ENCODE measurements at places on chromosomes 1 and 21.
A peak's percentile ranks its signal among the peaks of the same experiment; 100 is the strongest.

- no peak for DNase-seq
Observed at GRCh38 chr1:6917067-6917466, 131.8 kb downstream of the CAMTA1 start.

DNA sequence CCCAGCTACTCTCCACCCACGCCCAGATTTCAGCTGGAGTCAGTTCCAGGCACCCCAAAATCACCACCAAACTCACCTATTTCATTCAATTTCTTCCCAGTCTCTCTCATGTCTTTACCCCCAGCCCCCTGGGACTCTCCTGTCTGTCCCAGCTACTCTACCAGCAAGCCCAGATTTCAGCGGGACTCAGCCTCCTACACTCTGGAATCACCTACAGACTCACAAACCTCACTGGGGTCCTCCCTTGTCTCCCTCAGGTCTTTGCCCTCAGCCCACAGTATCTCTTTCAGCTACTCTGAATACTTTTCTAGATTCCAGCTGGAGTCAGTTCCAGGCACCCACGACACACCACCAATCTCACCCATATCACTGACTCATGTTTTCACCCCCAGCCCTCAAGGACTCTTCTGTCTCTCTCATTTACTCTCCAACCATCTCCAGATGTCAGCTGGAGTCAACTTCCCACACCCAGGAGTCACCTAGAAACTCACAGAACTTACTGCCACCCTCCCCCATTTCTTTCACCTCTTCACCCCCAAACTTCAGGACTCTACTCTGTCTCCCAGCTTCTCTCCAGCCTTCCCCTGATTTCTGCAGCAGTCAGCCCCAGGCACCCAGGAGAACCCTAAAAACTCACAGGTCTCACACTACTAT is 1529.3 kb upstream of the TPTE start:
- DNase-seq, result no peak

GRCh38 chr21:31862078-31862477 is 10.7 kb upstream of the HUNK start:
- no peak for DNase-seq

DNA sequence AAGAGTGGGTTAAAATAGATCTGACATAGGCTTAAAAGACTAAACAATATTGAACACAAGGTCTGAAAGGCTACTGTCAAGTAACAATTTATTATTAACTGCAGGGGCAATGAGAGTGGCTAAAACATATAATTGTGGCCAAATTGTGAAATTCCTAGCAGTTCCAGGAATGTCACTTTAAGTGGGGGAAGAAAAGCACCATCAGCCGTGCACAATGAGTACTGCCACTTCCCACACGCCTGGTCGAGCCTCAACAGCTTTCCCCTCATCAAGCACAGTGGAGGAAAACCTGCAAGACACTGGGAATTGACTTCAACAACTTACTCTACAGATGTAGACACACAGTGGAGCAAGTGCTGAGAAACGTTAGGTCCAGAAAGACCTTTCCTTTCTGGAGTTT is 16.4 kb downstream of the TFB2M start:
- DNase-seq, result no peak

DNA sequence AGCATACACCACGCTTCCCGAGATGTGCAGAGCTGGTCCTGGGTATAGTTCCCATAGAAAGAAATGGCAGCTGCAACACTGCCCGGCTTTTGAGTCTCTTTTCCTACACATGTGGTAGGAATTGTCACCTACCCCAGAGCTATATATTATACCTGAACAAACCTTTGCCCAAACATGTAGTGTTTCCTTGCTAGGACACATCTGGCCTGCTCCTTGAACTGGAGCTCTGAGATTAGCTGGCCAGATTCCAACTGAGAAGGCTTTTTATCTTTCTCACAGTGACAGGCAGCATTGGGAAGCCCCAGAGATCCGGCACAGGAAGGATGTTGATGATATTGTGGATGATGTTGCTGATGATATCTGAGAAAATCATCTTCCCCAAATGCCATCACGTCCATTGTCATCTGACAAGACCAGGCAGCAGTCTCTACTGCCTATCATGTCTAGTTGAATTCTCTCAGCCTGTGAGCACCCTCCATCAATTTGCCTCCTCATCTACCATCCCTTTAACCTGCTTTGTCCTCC is 115.0 kb upstream of the SMYD2 start:
- DNase-seq, result no peak

- peak; percentile 48 for DNase-seq
Observed at GRCh38 chr1:108828074-108828961, 28.6 kb downstream of the AKNAD1 start.

- DNase-seq, result no peak
Observed at GRCh38 chr1:44267438-44267837, 54.2 kb downstream of the DMAP1 start.

GRCh38 chr1:211327346-211327921 is 801 bp downstream of the TRAF5 start:
- DNase-seq, result no peak

DNA sequence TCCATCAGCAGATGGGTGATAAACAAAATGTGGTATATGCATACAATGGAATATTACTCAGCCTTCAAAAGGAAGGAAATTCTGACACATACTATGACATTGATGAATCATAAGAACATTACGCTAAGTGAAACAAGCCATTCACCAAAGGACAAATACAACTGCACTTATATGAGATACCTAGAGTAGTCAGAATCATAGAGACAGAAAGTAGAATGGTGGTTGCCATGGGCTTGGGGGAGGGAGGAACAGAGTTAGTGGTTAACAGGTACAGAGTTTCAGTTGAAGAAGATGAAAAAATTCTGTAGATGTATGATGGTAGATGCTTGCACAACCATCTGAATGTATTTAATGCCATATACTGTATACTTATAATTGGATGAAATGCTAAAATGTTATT is 39.1 kb upstream of the KCNK2 start:
- no peak for DNase-seq

- DNase-seq, result no peak
Observed at GRCh38 chr1:24252185-24252780, 65.2 kb upstream of the IFNLR1 start.

DNA sequence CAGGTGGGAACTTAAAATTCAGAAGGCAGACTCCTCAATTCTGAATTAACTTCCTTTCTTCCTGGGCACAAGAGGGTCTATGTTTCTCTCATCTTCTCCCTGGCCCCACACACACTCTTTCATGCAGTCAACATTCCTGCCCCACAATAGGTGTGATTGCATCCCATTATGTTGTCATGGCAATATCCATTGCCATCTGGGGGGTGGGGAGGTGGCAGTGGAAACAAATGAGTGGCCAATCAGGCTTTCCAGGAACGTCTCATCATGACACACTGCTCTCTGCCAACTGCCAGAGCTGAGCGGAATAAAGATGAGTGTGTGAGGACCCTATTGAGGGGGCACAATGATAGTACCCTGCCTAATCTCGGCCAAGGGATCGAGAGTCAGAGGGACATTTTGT is 80.4 kb downstream of the KCND3 start:
- DNase-seq, result no peak

GRCh38 chr1:225750420-225750819 is 27.2 kb upstream of the SRP9 start:
- no peak for DNase-seq

DNA sequence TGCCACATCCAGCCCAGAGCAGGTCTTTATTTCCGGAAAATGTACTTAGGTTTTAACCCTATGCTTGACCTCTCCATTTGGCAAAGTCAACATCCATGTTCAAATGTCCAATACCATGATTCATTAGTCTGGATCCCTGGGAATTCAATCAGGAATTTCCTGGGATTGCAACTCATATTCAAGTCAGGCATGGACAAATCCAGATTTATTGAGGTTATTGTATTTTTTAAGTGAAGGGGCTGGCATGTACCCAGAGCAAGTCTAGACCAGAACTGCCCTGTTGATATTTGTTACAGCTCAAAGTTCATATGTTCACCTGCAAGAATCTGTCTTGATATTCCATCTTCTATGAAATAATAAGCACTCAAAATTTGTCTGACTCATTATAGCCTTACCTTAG is 521.1 kb downstream of the ADGRL2 start:
- DNase-seq, result no peak

GRCh38 chr1:203867802-203868201 is 6.4 kb downstream of the SNRPE start:
- DNase-seq, result no peak

DNA sequence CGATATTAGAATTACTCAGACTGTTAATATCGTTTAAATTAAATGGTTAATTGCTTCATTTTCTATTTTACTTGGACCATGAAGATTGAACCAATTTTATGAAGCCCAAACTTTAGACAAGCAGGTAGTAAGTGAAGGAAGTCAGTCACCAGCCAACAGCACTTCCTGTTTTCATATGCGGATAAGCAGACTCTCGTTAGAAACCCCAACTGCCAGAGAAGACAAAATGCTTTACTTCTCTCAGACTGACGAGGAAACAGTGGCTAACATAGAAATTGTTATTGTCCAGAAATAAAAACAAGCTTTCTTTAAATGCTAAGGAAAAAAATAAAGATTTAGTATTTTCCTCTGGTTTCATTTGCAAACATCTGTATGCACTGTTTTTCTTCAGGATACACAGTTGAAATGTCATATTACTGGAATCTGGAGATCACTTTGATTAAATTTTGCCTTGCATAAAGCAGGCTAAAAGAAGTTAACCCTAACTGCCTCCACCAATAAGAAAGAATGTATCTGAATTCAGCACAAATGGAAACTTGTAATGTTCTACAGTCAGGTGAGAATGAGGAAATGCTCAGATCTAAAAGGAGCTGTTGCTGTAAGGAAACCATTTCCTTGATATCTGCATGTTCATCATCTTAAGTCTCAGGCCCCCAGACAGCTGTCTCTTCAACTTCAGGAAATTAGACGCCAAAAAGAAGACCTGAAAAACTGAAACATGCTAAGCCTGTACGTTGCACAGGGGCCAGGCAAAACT is 129.8 kb upstream of the SAMSN1 start:
- no peak for DNase-seq

DNA sequence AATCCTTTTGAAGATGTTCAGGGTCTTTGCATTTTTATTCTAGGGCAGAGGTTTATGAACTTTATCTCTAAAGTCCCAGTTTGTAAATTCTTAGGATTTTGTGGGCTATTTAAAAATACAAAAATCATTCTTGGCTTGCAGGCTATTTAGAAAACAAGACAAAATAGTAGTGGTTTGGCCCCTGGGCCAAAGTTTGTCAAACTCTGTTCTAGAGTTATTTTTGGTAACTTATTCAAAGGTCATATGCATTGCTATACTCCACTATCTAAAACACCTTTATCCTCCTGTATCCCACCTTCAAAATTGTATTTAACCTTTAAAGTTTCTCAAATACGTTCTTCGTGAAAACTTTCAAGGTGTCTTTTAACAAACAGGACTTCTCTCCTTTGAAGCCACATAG is 75.5 kb upstream of the LRRC53 start:
- no peak for DNase-seq

- no peak for DNase-seq
Observed at GRCh38 chr1:238384381-238384780, 493.7 kb upstream of the ZP4 start.

DNA sequence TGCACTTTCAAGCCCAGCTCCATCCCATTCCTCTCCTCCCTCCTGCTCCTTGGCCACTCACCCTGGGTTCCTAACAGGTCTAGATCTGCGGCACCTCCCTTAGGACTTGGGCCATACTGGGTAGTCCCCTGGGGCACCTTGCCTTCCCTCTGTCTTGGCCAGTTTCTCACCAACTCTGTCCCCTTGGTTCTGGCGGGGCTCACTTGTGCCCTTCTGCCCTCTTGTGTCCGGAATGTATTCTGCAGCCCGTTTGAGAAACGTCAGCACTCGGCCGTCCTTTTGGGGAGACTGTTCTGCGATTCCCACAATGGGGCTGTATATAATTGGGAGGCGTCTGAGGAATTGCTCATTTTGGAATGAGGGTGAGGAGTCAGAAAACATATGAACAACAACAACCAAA is 162.4 kb downstream of the ZSCAN20 start:
- DNase-seq, result no peak

- no peak for DNase-seq
Observed at GRCh38 chr1:207603777-207604176, 41.2 kb upstream of the CR1L start.
